Right ventricle myocardium superior (tissue), 1 donor: ENCODE measurements at places on chromosomes 1 and 21. TPM values are rescaled to one million over a fixed set of nuclear protein-coding genes. Genes with fewer than 3 reads are reported as not detected.

The BTBD8 gene
- total RNA-seq: 5.9 TPM

- no peak for DNase-seq
Measured at GRCh38 chr1:56897150-56898004, 42.8 kb downstream of the C8A start.

DNA sequence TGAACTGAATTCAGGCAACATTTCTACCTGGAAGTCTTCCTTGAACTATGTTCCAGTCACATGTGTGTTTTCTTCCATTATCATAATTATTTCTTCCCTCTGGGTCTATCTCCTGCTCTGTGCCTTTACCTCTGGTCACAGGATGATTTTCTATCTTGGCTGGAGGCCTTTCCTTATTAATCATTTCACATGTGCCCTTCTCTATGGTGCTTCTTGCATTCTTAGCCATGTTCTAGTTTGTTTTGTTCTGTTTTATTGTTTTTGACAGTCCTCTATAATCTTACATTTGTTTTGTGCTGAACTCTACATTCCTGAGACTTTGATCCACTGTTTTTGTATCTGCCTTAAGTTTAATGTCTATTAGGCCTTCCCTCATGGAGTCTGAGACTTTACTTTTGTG lies 51.0 kb downstream of the SGIP1 start:
- DNase-seq: no peak

The WNT9A gene
- total RNA-seq: 0.59 TPM

DNA sequence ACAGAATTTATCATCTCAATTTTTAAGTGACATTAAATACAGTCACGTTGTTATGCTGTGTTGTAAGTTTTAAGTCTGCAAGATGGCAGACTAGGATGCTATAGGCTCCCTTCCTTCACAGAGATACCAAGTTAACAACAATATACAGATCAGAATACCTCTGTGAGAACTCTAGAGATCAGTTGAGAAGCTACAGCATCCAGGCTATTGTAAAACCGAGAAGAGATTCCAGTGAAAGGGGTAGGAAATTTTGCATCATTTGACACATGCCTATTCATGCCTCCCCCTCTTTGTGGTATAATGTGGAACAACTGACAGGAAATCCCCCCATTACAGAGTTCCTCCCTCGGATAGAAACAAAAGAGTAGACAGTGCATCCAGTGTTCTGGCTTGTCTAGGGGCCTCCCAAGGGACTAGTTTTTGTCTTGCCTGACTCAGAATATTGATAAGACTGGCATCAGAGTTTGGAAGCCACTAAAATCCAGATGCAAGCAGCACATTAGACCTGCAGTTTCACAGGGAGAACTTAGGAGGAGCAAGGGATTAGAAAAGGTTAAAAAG lies 80.6 kb downstream of the LBR start:
- DNase-seq: no peak

DNA sequence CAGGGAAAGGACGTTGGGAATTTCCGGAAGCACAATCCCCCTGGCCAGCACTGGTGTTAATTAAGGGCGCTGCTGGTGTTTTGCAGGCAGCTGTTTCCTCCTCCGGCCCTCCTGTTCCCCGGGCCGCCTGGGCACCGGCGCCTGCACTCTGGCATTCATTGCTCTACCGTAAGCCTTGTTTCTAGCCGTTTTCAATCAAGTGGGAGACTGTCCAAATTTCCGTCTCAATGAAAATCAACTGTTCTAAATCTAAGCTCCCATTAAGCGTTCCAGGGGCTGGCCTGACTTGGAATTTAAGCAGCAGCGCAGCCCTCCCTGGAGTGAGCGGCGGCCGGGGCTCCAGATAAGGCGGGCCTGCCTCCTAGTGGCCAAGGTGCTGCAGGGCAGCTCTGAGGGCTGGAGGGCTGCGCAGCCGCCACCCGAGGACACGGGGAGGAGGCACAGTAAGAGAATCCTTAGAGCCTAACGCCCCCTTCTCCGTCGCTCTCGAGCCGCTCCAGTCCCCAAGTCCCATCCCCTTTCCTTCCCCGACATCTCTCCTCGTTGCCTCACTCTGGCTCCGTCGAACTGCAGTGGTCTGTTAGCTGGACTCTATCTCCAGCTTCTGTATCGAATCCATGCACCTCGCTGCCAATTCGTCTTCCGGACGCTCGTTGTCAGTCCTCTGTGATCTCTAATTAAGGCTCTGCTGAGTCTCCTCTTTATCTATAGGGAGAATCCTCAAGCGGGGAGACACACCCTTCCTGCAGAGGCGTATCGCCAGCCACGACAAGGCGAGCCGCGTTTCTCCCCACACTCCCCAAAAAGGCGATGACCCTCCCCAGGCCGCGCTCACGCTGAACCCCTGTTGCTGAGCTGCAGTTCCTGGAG lies 57.8 kb upstream of the LRRC8D start:
- DNase-seq: peak; percentile 93
